T-cell (primary cell): ENCODE measurements at places on chromosomes 6 and 20.

DNA sequence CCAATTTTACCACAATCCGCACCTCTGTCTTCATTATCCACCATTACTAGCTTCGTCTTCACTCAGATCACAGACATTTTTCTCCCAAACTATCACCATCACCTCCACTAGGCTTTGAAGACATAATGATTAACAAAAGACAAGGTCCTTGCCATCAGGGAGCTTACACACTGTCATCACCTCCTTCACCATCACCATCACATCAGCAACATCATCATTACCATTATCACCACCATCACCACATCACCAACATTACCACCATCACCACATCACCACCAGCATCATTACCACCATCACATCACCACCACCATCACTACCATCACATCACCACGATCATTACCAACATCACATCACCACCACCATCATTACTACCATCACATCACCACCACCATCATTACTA, 4.4 kb upstream of the SLC22A7 start:
- no peak for DNase-seq

GRCh38 chr6:156960525-156960924, 183.3 kb downstream of the ARID1B start:
- DNase-seq: no peak

DNA sequence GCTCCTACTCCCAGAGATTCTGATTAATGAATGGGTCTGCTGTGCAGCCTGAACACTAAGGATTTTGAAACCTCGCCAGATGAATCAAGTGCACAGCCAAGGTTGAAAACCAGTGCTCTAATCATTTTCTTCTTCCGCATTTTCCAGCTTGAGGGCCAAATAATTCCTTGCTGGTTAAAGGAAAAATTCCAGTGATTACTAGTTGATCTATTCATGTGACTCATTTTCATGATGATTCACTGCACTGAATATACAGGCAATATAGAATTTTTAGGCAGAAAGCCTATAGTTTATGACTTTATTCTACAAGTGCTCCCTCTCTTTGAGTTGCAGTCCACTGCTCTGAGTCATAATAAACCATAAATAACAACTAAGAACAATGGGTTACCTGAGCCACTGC, 80.6 kb upstream of the PROKR2 start:
- DNase-seq: no peak

- DNase-seq: no peak
Measured at GRCh38 chr6:123619156-123619555, 17.6 kb downstream of the TRDN start.

GRCh38 chr6:75605635-75606034, 4.0 kb downstream of the SENP6 start:
- no peak for DNase-seq

DNA sequence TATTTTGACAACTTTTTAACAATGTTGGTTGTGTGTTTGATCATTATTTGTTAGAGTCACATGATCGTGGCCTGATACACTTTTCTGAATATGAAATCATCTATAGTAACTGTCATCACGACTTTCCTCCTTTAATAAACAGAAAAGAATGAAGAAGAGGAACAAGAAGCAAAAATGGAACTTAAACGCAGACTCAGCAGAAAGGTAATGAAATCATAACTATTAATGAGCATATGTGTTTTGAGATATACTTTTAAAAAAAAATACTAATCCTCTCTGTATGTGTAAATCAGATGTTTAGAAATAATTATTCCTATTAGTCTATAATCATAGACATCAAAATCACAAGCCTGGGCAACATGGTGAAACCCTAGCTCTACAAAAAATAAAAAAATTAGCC, 60.1 kb upstream of the LTV1 start:
- no peak for DNase-seq

DNA sequence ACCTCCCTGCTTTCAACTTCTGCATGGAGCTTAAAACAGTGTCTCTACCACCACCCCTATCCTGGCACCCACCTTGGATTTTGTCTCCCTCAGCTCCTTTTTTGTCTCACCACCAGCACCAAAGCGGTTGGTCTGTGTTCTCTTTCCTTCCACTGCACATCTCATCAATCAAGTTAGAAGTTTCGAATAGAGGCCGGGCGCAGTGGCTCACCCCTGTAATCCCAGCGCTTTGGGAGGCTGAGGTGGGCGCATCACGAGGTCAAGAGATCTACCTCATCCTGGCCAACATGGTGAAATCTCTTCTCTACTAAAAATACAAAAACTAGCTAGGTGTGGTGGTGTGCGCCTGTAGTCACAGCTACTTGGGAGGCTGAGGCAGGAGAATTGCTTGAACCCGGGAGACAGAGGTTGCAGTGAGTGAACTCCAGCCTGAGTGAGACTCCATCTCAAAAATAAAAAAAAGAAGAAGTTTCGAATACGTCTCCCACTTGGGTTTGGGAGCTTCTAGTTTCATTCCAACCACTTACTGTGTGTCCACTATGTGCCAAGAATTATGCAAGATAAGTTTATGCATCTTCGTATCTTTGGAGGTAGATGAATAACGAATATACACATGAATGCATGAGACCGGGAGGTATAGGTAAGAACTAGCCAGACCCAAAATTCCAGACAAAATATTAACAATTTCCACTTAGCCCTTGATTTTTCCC, 5.9 kb downstream of the PCED1A start:
- DNase-seq: no peak

GRCh38 chr20:50572938-50573777, 63.0 kb downstream of the PTPN1 start:
- no peak for DNase-seq

DNA sequence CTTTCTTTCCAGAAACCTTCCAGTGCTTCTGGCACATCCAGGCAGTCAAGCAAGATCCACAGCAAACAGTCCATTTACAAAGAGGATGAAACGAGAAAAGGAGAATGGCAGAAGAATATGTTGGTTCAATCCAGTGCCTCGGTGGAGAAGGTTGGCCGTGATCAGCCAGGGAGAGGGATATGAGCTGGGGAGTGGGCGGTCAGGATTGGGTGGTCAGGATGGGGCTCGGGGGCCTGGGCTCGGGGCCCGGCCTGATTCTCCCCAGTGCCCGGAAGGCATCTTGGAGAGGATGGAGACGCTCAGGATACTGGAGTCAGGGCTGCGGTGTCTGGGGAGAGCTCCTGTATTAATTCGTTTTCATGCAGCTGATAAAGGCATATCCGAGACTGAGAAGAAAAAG, 61.3 kb downstream of the EFCAB8 start:
- no peak for DNase-seq

DNA sequence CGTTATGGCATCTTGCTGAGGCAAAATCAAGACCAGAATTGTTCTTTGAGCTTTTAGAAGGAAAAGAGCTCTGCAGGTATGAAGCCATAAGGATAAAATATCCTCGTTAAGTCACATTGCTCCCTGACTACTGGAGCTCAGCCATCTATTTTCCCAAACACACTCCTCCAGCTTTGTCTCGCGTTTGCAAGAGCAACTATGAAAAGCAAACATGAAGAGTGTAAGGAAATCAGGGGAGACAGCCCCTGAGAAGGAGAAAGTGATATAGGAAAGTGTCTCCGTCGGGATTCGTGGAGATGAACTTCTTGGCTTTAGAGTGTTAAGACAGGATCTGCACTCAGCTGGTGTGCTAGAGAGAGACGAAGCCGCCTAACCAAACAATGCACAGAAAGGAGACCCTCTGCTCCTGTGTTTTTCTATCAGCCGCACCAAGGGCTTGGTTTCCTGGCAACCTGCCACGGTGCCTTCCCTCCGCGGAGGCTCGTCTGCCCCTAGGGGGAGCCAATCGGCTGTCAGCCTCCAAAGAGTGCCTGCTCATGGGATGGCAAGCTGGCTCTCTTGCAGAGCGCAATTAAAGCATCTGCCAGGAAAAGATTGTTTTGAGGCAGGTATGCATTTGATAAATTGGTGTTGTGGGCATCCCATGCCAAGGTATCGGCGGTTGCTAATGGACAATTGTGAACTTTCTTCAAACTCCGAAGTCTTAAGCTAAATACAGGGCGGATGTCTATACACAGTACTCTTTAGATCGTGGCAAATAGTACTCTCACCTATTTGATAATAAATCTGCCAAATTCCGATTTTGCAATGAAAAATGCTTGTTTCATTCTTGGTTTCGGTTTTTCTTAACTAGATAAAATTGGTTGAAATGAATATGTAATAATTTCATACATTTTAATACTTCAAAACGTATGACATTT, 603.2 kb downstream of the RNF144B start:
- DNase-seq: no peak

- no peak for DNase-seq
Measured at GRCh38 chr6:46062312-46062711, 46.7 kb upstream of the CLIC5 start.

GRCh38 chr6:659716-660581, 3.0 kb upstream of the HUS1B start:
- no peak for DNase-seq

- DNase-seq: no peak
Measured at GRCh38 chr6:3385660-3386151, 71.1 kb downstream of the SLC22A23 start.

GRCh38 chr20:24543168-24543567, 73.7 kb downstream of the SYNDIG1 start:
- DNase-seq: no peak

DNA sequence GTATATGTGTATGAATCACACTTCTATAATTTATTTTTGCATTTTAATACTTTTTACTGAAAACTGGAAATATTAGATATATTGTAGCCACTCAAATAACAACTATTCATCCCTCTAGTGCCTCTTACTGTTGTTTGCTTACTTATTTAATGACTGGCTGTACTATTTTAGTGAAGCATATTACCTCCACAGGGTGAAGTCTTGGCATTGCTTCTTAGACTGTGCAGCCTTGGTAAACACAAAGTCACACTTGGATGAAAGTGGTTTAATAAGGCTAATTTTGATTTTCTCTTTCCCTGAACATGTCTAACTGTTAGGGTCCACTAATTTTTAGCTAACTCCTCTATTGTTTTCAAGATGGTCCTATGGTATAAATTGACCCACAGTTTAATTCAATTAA, 1043.2 kb upstream of the ADGRB3 start:
- no peak for DNase-seq

DNA sequence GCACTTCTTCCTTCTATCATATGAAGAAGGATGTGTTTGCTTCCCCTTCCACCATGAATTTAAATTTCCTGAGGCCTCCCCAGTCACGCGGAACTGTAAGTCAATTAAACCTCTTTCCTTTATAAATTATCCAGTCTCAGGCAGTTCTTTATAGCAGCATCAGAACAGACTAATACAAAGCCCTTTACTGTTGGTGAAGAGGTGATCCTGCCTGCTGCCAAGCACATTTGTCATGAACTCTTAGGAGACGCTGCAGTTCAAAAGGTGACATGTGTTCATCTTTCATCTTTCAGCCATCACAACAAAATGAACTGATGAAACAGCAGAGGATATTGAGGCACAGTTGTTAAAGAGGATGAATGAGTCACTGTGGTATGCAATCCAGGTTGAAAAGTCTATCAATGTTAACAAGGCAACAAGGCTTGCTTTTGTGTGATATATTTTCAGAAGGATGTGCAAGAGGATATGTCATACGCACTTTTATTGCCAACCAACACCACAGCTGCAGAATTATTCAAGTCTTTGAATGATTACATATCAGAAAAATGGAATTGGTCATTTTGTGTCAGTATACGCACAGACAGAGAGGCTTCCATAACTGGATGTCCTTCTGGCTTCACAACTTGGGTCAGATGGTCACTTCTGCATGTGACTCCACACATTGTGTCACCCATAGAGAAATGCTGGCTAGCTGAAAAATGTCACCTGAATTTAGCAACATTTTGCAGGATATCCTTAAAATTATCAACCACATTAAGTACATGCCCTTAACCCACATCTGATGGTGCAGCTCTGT, 52.4 kb upstream of the PLN start:
- no peak for DNase-seq

GRCh38 chr6:35265523-35265922, 6.0 kb downstream of the ZNF76 start:
- no peak for DNase-seq

DNA sequence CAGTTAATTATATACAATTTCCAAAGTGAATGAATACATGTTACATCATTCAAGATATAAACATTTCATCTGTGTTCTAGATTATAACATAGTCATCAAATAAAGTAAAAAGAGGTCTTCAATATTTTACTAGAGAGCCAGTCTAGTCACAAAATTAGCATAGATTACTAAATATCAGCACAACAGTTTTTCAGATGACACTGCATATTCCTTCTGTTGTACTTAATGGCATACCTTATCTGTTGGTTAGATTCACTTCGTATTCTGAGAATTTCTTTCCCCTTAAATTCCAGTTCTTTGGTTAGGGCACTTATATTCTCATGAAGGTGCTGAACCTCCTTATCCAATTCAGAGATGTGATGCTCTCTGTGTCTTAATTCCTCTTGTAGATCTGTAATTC, 39.8 kb upstream of the MCM9 start:
- no peak for DNase-seq

DNA sequence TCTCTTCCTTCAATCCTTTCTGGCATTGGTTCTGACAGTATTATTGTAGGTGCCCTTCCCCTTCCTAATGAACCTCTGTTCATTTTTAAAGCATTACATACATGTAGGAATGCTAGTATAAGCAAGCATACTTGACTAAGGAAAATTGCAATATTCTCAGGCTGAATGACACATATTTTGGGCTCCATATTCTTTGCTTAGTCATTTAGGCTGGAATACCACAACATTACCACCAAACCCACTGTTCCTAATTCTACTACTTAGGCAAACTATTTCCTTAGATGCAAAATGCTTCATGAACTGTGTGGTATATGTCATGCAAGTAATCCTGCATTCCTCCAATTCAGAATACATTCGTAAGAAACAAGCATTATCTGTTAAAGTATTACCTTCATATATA, 113.9 kb downstream of the PRDM1 start:
- DNase-seq: no peak

- DNase-seq: no peak
Measured at GRCh38 chr20:22312744-22313346, 271.5 kb downstream of the FOXA2 start.

DNA sequence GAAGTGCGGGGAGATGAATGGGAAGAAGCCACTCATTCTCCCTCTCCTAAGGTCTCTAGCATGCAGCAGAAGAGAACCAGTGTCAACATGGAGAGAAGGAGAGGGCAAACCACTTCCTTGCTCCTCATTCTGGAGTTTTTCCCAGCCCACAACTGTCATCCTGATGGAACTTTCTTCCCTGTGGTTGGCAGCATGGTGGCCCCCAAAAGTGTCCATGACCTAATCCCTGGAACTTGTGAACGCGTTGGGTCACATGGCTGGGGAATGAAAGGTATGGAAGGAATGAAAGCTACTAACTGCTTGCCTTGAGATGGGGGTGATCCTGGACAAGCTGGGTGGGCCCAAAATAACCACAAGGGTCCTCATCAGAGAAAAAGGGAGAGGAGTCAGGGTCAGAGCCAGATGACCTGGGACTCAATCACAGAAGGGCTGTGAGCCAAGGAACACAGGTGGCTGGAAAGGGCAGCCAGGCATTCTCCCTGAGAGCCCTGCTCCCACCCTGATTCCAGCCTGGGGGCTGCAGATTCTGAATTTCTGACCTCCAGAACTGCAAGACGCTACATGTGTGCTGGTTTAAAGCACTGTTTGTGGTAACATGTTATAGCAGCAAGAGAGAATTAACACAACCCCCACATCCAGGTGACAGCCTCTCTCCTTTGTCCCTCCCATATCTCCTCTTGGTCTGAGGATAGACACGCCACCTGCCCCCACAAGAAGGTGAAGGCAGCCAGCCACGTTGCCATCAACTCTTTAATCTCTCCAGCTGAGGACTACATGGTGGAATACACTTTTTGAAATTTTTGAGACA, 63.2 kb downstream of the PYGB start:
- no peak for DNase-seq
